ENCODE measurements at places on chromosomes 12 and 14.

DNA sequence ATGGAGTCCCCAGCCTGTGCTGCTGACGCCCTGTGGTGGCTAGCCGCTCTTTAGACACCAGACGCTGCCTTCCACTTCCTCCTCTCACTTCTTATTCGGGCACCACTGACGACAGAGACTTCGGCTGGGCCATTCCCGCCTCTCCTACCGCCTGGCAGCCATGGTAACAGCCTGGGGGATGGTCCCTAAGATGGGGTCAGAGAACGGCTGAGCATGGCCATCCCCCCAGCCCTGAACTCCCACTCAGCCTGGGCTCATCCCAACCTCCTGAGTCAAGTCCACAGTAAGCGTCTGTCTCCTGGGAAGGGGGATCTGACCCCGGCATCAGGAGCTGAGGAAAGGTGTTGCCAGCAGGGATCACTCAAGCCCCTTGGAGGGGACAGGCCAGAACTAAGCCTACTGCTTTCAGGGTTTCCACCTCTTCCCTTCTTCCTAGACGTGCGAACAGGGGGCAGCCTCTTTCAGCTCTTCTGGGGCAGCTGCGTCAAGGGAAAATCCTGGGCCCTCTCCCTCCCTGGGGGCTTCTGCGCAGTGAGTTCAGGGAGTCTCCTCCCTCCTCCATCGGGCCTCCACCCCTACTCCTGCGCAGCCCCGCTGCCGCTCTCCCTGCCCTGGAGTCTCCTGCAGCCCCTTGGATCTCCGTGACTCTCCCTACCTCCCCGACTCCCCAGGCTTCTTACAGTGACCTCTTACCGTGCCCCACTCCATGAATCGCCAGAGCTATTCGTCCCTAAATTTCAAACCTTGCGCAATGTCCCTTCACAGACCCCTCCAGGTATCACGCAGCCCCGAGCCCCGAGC lies 643 bp upstream of the TAMALIN start:
- DNase-seq: peak; percentile 47
- H3K4me1 ChIP-seq: peaks cover 47% of the 10 kb centered on the region
- H3K27me3 ChIP-seq: no peaks in the 10 kb centered on the region
- peak overlapping the region; percentile 72 for H3K4me3 ChIP-seq

- peaks cover 6% of the 10 kb centered on the region for H3K4me1 ChIP-seq
- no peak overlapping the region for H3K27ac ChIP-seq
- no peak for DNase-seq
- H3K4me3 ChIP-seq: no peak overlapping the region
These were observed 2.4 kb downstream of the CEP83 start for GRCh38 chr12:94457311-94457710.

- no peaks in the 10 kb centered on the region for H3K27me3 ChIP-seq
- H3K4me1 ChIP-seq: no peaks in the 10 kb centered on the region
- no peak for DNase-seq
- no peaks in the 10 kb centered on the region for H3K36me3 ChIP-seq
These were observed 53.7 kb upstream of the OTOGL start for GRCh38 chr12:80045594-80045993.

DNA sequence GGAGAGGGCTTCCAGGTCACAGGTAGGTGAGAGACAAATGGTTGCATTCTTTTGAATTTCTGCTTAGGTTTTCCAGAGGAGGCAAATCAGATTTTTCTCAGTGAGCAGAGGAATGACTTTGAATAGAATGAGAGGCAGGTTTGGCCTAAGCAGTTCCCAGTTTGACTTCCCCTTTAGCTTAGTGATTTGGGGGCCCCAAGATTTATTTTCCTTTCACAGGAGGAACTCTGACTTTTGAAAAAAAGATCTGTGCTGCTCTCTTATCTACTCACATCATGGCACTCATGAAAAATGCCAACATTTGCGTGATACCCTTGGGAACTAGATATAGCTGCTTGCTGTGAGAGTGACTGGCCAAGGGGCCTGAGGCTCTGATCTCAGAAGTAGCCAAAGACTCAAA lies 58.0 kb upstream of the EVL start:
- H3K4me1 ChIP-seq: no peaks in the 10 kb centered on the region
- H3K4me3 ChIP-seq: no peak overlapping the region

- no peaks in the 10 kb centered on the region for H3K4me1 ChIP-seq
- H3K27me3 ChIP-seq: no peaks in the 10 kb centered on the region
- no peak for DNase-seq
- no peak overlapping the region for H3K27ac ChIP-seq
- no peak overlapping the region for H3K4me3 ChIP-seq
These were observed 41.0 kb downstream of the BDKRB1 start for GRCh38 chr14:96297000-96297399.

DNA sequence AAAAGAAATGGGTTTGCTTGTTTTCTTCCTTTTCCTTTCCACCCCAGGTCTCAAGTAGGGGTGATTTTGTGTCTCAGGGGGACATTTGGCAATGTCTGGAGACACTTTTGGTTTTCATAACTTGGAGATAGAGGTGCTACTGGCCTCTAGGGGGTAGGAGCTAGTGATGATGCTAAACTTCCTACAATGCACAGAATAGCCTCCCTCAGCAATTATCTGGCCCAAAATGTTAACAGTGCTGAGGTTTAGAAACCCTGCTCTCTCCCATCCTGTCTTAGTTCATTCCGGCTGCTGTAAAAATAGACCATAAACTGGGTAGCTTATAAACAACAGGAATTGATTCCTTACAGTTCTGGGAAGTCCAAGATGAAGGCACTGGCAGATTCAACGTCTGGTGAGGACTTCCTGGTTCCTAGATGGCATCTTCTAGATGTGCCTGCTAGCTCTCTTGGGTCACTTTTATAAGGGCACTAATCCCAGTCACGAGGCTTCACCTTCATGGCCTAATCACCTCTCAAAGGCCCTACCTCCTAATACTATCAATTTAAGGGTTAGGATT lies 7.4 kb upstream of the GAS2L3 start:
- no peak overlapping the region for H3K4me3 ChIP-seq
- DNase-seq: no peak
- peak overlapping the region; percentile 1 for H3K27ac ChIP-seq
- no peaks in the 10 kb centered on the region for H3K36me3 ChIP-seq
- H3K4me1 ChIP-seq: no peaks in the 10 kb centered on the region
